NB4 (cell line): ENCODE measurements at places on chromosomes 6 and 20.

GRCh38 chr6:11613336-11613735 is 75.8 kb downstream of the TMEM170B start:
- no peak for DNase-seq

DNA sequence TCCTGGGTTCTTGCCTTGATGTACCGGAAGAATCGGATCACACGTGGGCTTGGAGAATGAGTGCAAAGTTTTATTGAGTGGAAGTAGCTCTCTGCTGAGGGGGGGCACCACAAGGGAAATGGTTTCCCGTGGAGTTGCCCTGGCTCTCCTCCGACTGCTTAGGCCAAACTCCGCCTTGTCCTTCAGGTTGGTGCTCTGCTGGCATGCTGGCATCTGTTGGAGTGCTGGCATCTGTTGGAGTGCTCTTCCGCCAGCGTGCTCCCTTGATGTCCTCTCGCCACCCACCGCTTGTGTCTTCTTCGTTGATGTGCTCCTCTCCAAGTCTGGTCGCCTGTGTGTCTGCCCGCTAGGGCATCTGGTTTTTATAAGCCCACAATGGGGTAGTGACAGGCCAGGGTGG is 317.1 kb upstream of the HSF2 start:
- DNase-seq: no peak

GRCh38 chr6:87873556-87873955 is 171.5 kb upstream of the AKIRIN2 start:
- no peak for DNase-seq

DNA sequence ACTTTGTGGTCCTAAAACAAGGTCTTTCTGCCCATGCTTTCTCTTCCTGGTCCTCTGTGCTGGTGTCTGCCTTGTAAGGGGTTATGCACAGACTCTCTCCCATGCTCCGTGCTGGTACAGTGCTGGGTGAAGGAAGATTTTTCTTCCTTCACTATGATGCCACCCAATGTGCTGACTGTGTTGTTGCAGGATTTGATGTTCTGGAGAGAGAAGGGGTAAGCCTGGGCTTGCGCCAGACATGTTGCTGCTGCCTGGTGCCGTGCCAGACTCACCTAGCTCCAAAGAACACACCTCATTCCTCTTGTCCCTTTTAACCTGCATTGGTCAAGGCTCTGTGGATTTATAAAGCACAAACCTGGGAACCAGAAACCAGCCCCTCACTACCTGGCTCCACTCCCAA is 28.4 kb upstream of the ARMH2 start:
- no peak for DNase-seq

DNA sequence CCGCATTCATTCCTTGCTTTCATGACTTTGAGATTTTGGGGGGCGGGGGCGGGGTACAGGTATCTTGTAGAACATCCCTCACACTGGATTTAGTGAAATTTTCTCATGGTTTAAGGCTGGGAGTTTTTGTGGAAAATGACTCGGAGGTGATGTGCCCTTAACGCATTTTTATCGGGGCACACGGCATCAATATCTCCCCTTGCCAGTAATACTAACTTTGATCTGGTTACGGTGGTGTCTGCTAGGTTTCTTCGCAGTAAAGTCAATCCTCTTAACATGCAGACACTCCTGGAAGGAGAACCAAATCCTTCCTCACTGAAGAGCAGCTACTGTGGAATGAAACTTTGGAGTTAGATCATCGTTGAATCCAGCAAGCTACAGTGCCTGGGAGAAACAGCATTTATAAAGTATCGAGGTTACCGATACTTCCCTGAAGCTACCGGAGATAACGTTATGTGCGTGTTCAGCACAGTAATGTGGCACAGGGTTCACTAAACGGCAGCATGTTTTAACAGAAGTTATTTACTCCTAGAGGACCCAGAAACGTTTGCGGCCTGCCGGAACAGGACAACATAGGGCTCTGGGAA is 1.2 kb upstream of the DYNLRB1 start:
- DNase-seq: no peak

GRCh38 chr6:36636687-36637418 is 41.7 kb upstream of the CDKN1A start:
- DNase-seq: no peak

- DNase-seq: no peak
These were observed 896.4 kb downstream of the TFAP2A start for GRCh38 chr6:9518431-9518830.

DNA sequence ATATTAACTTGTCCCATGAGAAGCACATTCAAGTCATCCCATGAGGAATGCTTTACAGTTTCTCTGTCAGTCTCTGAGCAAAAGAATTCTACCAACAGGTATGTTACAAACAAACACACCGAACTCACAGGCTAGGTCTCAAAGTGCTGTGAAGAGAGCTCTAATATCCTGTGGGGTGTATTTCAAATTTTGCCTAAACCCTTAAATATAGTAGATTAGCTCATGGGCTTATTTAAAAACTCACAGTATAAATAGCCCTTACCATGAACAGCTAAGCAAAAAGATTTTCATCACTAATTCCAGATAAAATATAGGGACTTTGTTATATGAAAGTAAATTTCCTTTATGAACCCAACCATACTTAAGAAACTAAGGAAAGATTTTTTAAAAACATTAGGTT is 77.8 kb downstream of the FILIP1 start:
- DNase-seq: no peak

- DNase-seq: no peak
These were observed 67.3 kb upstream of the JAG1 start for GRCh38 chr20:10741060-10741459.

DNA sequence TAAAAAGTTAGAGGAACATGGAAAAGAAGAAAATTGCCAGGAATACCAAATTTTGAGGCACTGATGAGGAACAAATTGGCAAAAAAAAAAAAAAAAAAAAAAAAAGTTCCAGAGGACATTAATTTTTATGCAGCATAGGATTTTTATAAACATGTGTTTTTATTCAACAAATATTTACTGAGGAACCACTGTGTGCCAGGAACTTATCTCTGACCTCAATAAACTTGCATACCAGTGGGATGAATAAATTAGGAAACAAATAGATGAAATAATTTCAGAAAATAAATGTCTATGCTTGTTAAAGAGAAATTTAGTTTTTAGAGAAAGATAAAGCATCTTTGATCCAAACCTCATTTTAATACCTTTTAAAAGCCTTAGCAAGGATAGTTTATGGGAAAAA is 175.1 kb downstream of the PDE10A start:
- no peak for DNase-seq

DNA sequence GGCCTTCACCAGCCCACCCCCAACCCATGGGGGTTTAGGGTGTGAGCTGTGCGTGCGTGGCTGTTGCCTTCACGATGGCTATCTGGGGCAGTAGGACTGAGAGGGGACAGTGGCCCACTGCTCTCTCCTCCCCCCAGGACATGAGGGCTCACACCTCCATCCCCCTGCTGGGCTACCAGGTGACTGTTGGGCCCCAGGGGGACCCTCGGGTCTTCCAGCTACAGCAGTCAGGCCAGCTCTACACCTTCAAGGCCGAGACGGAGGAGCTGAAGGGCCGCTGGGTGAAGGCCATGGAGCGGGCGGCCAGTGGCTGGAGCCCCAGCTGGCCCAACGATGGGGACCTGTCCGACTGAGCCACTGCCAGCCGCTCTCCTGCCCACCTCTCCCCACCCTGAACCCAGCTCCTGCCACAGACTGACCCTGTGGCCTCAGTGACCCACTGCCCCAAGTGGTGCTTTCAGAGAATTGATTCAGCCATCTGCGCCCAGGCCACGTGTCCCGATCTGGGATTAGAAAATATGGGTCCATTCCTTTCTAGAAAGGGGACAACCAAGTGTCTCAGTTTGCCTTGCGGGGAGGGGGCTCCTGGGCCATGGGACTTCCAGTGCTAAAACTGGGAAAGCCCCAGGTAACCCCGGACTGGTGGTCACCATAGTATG is 22.5 kb downstream of the FGD2 start:
- no peak for DNase-seq

GRCh38 chr20:2516399-2516798 is 7.7 kb upstream of the ZNF343 start:
- DNase-seq: no peak

DNA sequence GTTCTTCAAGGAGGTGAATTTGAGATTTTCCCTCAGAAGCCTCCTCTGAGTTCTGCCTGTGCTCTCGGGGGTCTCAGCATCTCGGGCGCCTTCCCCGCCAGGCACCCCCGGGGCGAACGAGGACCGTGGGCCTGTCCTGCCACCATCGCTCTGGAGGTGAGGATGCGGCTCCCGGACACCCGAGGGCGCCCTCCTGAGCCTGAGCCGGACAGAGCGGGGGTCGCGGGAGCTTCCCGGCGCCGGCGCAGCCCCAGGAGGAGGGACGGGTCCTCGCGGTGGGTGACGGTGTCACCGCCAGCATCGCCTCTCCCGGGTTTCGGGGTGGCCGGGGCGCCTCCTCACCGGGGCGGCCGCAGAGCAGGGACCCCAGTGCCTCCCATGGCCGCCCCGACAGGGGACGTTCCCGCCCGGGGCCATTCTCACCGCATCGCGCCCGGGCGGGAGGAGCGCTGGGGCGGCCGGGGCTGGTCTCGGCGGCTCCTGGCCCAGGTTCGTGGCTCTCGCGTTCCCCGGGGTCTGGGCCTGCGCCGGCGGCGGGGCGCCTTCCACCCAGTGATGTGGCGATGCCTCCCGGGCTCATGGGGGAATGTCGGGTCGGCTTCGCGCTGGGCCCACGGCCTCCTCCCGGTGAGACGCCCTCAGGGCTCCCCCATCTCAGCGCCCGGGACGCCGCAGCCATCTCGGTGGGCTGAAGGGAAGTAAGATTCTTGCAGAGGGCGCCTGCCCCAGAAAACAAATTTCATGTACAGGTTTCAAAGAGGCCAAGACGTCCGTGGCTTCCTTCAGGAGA is 210.5 kb downstream of the ERMARD start:
- DNase-seq: no peak

DNA sequence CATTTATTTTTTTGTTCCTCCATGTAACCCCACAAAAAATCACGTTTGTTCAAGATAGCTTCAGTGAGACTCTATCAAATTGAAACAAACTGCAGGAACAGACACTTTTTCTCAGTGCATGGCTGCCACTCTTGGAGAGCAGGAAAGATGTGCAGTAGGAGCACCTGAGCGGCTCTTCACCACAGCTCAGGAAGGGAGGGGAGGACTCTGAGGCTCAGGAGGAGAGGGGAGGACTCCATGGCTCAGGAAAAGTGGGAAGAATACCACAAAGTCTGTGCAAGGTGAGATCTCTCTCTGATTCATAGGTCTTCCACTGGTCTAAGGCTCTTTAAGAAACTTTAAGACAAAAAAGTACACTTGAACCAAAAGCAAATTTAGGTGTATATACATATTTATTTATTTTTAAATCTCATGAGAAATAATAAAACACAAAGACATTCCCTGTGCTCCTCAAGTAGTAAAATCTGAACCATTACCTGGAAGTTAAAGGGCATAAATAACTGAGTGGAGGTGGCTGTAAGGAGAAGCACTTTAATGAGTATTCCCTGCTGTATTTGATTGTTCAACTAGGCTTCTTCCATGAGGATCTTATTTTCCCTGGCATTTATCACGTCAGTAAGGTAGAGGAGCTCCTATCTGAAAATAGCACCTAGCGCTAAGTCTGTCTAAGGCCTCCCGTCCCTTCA is 69.2 kb upstream of the CCN6 start:
- no peak for DNase-seq

- no peak for DNase-seq
These were observed 111.8 kb downstream of the AGPAT4 start for GRCh38 chr6:161161889-161162624.

DNA sequence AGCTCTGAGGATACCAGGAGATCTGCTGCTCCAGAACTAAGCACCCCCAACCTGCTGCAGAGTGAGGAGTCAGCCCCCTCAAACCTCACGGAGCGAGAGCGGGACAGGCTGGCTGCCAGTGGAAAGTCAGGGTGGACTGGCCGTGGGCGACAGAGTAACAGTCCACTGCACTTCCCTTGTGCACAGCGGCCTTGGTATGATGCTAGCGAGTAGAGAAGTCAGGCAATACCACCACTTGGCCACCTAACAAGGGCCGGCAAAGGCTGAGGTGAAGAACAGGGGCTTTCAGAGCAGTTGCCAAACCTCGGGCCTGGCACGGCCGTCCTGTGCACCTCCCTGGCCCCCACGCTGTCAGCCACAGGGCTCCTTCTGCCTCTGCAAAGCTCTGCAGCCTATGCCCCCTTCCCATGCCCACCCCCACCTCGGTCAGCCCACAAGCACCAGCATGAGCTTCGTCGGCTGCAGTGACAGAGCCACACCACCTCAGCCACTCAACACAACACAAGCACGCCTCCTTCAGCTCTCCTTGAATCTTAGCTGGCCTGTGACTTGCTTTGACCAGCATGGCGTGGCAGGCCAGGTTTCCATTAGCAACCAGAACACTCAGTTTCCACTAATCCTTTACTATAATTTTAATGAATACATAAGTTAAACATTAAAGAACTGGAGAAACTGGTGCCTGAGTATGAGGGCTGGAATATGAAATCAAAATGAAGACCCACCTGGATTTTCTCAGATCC is 127.6 kb upstream of the SNX9 start:
- DNase-seq: no peak

GRCh38 chr6:168658059-168658458 is 217.1 kb downstream of the SMOC2 start:
- no peak for DNase-seq

- DNase-seq: no peak
These were observed 17.3 kb upstream of the POU5F1 start for GRCh38 chr6:31187780-31188194.

DNA sequence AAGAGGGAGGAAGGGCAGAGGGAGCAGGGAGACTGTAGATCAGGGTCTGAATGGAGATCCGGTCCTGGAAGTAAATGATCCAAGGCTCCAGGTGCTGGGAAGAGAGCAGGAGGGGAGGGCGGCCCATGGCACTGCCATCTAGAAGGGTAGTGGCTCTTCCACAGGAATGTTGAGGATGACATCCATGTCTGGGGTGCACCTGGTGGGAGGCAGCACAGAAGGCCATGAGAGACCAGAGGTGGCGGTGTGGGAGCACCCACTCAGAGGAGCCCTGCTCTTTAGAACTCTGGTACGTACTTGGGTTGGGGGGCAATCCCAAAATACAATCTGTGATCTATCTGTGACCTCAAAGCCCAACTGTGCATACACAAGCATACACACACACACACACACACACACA is 13.5 kb downstream of the DEFB132 start:
- no peak for DNase-seq

DNA sequence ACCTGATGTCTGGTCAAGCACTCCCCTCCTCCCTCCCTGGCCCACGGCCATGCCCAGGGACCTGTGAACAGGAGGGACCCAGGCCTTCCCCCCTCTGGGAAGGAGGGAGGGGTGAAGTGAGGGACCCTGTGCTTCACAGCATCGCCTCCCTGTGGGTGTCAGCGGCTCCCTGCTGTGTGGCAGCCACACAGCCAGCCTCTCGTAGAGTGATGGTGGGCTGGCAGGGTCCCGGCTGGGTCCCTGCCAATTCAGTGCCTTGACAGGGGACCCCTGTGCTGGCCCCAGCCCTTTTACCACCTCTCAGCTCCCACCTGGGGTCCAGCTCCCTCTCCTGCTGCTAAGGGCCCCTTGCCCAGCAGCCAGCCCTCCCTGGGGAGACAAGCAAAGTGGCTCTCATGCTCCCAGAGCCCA is 31.3 kb upstream of the GRM4 start:
- no peak for DNase-seq

DNA sequence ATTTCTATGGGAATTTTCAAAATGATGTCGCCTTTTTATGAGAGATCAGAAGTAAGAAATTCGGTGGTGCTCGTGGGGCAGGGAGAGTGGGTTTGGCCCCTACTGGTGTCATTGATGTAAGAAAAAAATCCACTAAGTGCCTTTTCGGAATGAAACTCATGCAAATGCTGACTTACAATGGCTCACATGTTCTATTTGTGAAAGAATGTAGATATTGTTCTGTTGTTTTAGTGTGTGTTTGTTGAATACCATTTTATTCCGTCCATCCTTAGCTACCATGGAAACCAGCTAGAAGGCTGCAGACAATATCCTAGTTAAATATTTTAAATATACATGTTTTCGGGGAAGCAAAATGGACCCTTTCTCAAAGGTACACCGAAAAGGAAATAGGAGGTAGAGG is 304.9 kb downstream of the TAF4 start:
- DNase-seq: no peak
